ENCODE measurements at places on chromosomes 3 and 15. TPM values are rescaled to one million over a fixed set of nuclear protein-coding genes. Genes with fewer than 3 reads are reported as not detected.

DNA sequence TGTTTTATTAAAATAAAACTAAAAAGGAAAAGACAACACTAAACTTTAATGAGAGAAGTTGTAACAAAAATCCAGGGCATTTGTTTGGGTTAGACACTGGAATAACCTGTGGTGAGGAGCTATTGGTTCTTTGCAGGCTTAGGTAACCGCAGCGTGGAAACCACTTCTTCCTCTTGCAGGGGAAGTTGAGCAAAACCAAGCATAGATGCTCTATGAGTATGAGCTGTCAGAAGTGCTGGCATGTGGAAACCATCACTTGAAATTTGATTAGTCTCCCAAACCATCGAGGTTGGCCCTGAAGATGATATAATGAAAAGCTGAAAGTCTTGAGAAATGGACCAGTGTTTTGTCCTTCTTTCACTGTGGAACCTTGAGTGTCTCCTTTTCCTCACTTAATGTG lies 127.1 kb upstream of the RBMS3 start:
- no peaks in the 10 kb centered on the region for H3K36me3 ChIP-seq
- no peaks in the 10 kb centered on the region for H3K27me3 ChIP-seq
- H3K4me3 ChIP-seq = no peak overlapping the region
- no peak overlapping the region for H3K27ac ChIP-seq

DNA sequence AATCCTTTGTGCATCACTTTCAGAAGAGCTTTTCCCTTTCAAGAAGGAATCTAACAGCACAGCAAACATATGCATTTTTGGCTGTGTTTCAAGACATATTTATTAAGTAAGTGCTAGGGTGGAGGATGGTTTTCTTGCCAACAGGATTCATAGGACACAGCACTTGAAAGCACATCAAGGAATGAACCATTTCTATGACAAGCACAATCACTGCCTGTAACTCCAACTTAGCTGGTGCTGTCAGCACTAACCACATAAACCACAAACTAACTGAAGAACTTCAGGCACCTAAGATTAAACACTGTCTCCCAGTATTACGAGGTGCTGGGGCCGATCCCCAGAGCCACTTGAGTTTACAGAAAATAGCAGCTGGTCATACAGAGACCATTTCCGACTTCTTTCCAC lies 35.4 kb upstream of the SPRED1 start:
- no peak for DNase-seq
- H3K4me3 ChIP-seq = no peak overlapping the region
- no peaks in the 10 kb centered on the region for H3K36me3 ChIP-seq
- peaks cover 3% of the 10 kb centered on the region for H3K4me1 ChIP-seq

DNA sequence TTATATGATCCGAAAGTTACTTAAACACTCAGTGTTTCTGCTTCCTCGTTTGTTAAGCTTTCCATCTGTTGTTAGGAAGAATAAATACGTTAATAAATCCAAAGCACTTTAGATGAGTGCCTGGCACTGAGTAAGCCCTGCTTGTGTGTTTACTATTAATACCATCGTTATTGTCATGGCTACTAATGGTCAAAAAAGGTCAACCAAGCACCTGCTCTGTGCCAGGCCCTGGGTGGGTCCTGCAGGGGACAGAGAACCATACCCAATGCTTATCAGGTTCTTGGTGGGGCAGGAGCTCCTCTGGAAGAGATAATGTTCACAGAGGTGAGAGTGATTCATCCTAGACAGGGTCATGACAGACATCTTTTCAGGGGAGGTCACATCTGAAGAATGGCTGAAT lies 39.9 kb downstream of the GALNT15 start:
- no peak overlapping the region for H3K27ac ChIP-seq
- peaks cover 3% of the 10 kb centered on the region for H3K4me1 ChIP-seq
- H3K27me3 ChIP-seq = no peaks in the 10 kb centered on the region
- H3K4me3 ChIP-seq = no peak overlapping the region

DNA sequence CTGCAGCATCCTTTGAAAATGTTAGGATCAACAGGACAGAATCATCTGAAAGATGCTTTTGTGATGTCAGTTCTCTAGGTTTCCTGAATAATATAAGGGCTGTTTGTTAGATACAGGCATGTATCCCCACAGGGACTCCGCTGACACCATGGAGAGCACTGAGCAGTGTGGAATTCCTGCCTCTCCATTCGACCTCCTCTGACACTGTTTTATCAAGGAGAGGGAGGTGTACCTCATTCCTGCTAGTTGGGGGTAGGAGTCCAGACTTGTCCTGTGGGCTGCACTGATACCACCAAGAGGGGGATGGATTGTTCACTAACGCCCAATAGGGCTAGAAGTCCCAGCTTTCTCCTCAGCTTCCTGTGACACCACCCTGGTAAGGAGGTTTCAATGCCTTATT lies 46.6 kb downstream of the LARS2 start:
- H3K27ac ChIP-seq = no peak overlapping the region
- H3K4me1 ChIP-seq = no peaks in the 10 kb centered on the region
- no peak overlapping the region for H3K4me3 ChIP-seq
- no peaks in the 10 kb centered on the region for H3K27me3 ChIP-seq

DNA sequence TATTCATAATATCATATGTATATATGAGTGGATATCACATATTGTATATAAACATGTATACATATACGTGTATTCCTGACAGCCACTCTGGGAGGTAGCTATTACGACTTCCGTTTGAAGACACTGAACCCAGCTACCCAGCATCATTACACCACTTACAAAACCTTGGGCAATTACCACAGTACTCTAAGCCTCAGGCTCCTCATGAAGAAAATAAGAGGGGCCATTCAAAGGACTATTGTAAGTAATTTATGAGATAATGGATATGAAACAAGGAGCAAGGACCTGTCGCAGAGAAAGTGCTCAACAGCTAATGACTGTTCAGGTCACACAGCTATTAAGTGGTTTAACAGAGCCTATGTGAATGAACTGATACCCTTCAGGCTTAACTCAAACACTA lies 52.4 kb downstream of the KCNMB2 start:
- H3K4me3 ChIP-seq = no peak overlapping the region
- peaks cover 2% of the 10 kb centered on the region for H3K27me3 ChIP-seq
- no peaks in the 10 kb centered on the region for H3K36me3 ChIP-seq
- no peak overlapping the region for H3K27ac ChIP-seq

- no peaks in the 10 kb centered on the region for H3K27me3 ChIP-seq
- H3K27ac ChIP-seq = no peak overlapping the region
- no peak for DNase-seq
- H3K4me3 ChIP-seq = no peak overlapping the region
- H3K36me3 ChIP-seq = peaks cover 7% of the 10 kb centered on the region
Measured at GRCh38 chr3:33426630-33427317, 13.4 kb downstream of the UBP1 start.

DNA sequence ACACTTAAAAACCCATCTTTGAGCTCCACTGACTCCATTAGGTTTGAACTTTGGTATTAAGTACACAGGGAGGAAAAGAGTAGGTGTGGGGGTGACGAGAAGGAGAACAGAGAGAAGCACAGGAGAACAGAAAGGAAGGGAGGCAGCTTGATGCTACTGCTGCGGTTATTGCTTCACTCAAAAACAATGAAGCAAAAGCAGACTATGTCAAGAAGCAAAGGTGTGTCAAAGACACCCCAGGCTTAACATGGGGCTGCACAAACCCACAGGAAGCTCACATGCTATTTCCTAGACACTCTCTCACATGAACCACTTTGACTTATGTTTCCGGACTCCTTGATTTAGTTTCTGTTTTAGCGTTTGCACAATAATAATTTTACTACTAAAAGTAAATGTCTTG lies 961.0 kb upstream of the CFAP20DC start:
- peaks cover 77% of the 10 kb centered on the region for H3K4me1 ChIP-seq
- peak overlapping the region; percentile 85 for H3K27ac ChIP-seq
- no peaks in the 10 kb centered on the region for H3K27me3 ChIP-seq
- DNase-seq = peak; percentile 75
- peak overlapping the region; percentile 60 for H3K4me3 ChIP-seq

- no peak for DNase-seq
- H3K4me3 ChIP-seq = no peak overlapping the region
- H3K4me1 ChIP-seq = no peaks in the 10 kb centered on the region
- no peaks in the 10 kb centered on the region for H3K27me3 ChIP-seq
- no peak overlapping the region for H3K27ac ChIP-seq
- no peaks in the 10 kb centered on the region for H3K36me3 ChIP-seq
Measured at GRCh38 chr3:181919375-181919774, 207.7 kb downstream of the SOX2 start.

- H3K4me3 ChIP-seq = no peak overlapping the region
- H3K4me1 ChIP-seq = peaks cover 6% of the 10 kb centered on the region
- H3K27ac ChIP-seq = no peak overlapping the region
- H3K36me3 ChIP-seq = no peaks in the 10 kb centered on the region
- no peaks in the 10 kb centered on the region for H3K27me3 ChIP-seq
- no peak for DNase-seq
Measured at GRCh38 chr3:59052803-59053411, 3.1 kb upstream of the CFAP20DC start.

DNA sequence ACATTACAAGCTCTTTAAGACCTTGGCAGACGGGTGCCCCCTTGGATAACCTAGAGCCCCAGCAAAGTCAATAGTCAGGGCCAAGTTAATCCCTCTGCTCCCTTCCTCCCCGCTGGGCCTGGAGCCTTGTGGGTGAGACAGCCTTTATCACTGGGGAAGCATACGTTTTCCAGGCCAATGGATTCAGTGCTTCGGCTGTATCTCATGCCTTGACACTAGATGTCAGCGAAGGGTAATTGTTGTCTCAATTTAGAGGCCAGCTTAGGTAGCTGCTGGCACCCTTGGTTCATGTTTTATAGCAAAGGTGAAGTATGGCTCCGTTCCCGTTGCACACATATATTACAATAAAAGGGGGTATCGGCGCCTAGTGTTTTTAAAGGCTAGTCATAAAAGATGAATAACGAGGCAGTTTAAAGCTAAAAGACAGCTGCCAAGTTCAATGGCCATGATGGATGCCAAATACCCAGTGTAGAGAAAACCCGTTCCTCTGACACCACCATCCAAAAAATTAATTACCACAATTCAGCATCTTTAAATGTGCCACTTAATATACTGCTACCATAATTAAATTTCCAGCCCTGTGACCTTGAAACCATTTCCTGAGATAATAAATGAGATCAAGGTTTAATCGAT lies 52.3 kb upstream of the BNIP2 start:
- no peaks in the 10 kb centered on the region for H3K4me1 ChIP-seq
- H3K36me3 ChIP-seq = no peaks in the 10 kb centered on the region
- H3K27me3 ChIP-seq = peaks cover 4% of the 10 kb centered on the region
- H3K4me3 ChIP-seq = no peak overlapping the region

GRCh38 chr3:79039192-79039591 lies 728.6 kb downstream of the ROBO1 start:
- no peak for DNase-seq
- H3K4me3 ChIP-seq = no peak overlapping the region
- H3K27ac ChIP-seq = no peak overlapping the region
- no peaks in the 10 kb centered on the region for H3K36me3 ChIP-seq
- H3K4me1 ChIP-seq = no peaks in the 10 kb centered on the region

DNA sequence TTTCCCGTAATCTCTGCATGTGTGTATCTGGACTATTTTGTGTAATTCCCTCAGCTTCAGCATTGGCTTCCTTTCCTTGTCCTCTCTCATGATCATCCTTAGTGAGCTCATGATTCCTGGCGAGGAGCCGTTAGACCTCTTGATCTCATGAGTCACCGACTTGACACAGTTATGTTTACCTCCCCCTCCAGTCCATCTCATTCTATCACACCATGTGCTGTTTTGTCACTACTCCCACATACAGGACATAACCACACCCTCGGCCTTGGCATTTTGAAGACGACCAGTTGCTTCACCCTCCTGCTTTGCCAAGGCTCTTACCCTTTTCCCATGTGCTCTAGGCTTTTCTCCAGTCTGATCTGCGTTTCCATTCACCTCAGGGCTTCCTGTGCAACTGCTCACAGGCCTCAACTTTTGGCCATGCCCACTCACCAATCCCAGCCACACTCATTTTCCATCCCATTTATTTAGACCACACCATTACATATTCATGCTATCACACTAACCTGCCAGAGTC lies 41.5 kb downstream of the CP start:
- no peak for DNase-seq
- H3K36me3 ChIP-seq = peaks cover 4% of the 10 kb centered on the region
- no peaks in the 10 kb centered on the region for H3K27me3 ChIP-seq
- no peak overlapping the region for H3K4me3 ChIP-seq
- peaks cover under 1% of the 10 kb centered on the region for H3K4me1 ChIP-seq
- H3K27ac ChIP-seq = no peak overlapping the region

DNA sequence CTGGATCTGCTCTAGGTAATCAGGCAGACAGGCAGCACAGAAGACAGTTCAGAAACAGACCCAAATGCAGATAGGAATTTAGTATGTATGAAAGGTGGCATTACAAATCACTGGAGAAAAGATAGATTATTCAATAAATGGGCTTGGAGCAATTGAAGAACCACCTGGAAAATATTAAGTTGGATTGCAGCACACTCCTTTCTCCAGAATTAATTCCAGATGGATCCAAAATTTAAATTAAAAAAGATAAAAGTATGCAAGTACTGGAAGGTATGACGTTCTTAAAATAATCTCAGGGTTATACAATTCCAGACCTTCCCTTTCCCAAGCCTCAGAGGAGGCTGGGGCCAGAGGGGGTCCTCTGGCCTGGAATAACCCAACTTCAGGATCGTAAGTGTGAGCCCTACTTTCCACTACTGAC lies 32.5 kb downstream of the HRH1 start:
- DNase-seq = no peak
- no peaks in the 10 kb centered on the region for H3K4me1 ChIP-seq
- no peaks in the 10 kb centered on the region for H3K36me3 ChIP-seq
- no peak overlapping the region for H3K27ac ChIP-seq
- H3K4me3 ChIP-seq = no peak overlapping the region

DNA sequence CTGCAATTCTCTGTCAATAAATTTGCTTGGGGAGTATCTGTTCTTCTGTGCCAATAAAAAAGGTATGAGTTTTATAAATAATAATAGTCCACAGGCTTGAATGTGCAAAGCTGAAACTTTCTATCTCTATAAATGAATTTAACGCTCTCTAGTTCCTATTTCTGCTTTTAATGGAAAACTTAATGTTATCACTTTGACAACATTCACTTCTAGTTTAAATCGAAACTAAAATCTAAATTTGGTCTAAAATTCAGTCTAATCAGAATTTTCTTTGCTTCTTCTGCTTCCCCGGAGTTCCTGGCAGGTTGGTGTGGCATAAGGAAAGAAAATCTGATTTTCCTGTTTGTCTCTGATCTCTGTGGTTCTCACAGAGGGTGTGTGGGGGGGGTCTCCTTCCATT lies 450.1 kb upstream of the TBL1XR1 start:
- no peaks in the 10 kb centered on the region for H3K36me3 ChIP-seq
- peak overlapping the region; percentile 26 for H3K4me3 ChIP-seq
- no peak for DNase-seq
- H3K27ac ChIP-seq = peak overlapping the region; percentile 4

AGBL1 gene
- 0.10 TPM for total RNA-seq

RASGRP1 gene
- 174 TPM for total RNA-seq

ZCWPW2 gene
- 0.43 TPM for total RNA-seq

MRAS gene
- total RNA-seq = 0.19 TPM

CISH gene
- 319 TPM for total RNA-seq

GPR15 gene
- total RNA-seq = 3.0 TPM

CHRM5 gene
- total RNA-seq = not detected
